Esophagus squamous epithelium (tissue), 5 donors: ENCODE measurements at places on chromosomes 4 and X.

- DNase-seq: no peak
These were observed 26.9 kb upstream of the IL1RAPL2 start for GRCh38 chrX:104539081-104539480.

- DNase-seq: no peak
These were observed 135.8 kb upstream of the ATP6AP2 start for GRCh38 chrX:40444798-40445496.

GRCh38 chr4:155906554-155907247 lies 3.2 kb downstream of the TDO2 start:
- DNase-seq: no peak

- no peak for DNase-seq
These were observed 224.9 kb upstream of the PSAPL1 start for GRCh38 chr4:7659429-7660175.

DNA sequence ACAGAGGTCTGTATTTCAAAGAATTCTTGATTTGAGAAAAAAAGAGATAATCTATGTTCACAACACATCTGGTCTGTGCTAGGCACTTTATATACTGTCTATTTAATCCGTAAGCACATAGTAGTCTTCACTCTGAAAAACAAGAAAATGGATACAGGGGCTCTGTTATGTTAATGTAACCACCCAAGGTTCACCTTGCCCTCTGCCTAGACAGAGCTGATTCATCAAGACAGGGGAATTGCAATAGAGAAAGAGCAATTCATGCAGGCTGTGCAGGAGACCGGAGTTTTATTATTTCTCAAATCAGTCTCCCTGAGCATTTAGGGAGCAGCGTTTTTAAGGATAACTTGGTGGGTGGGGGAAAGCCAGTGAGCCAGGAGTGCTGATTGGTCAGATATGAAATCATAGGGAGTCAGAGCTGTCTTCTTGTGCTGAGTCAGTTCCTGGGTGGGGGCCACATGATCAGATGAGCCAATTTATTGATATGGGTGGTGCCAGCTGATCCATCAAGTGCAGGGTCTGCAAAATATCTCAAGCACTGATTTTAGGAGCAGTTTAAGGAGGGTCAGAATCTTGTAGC lies 92.9 kb upstream of the TNIP3 start:
- no peak for DNase-seq

GRCh38 chr4:138053641-138054301 lies 188.4 kb downstream of the SLC7A11 start:
- DNase-seq: no peak
